ENCODE measurements at places on chromosomes 16 and 17. TPM values are rescaled to one million over a fixed set of nuclear protein-coding genes. Genes with fewer than 3 reads are reported as not detected.

OSGIN1 gene
- 1.1 TPM for total RNA-seq

PRR15L gene
- total RNA-seq: not detected

ZSCAN10 gene
- not detected for total RNA-seq

MMP2 gene
- 1,212 TPM for total RNA-seq

HOXB1 gene
- not detected for total RNA-seq

CDH5 gene
- not detected for total RNA-seq

SCARF1 gene
- total RNA-seq: not detected

- H3K27me3 ChIP-seq: peaks cover 10% of the 10 kb centered on the region
- no peaks in the 10 kb centered on the region for H3K4me1 ChIP-seq
- H3K36me3 ChIP-seq: no peaks in the 10 kb centered on the region
- H3K27ac ChIP-seq: no peak overlapping the region
These were observed 11.0 kb downstream of the GCGR start for GRCh38 chr17:81814748-81815645.

- no peaks in the 10 kb centered on the region for H3K27me3 ChIP-seq
- peaks cover 15% of the 10 kb centered on the region for H3K4me1 ChIP-seq
- DNase-seq: no peak
- H3K27ac ChIP-seq: no peak overlapping the region
These were observed 109.9 kb upstream of the CORO6 start for GRCh38 chr17:29732613-29733012.

GRCh38 chr16:23801378-23801777 is 34.4 kb upstream of the PRKCB start:
- no peaks in the 10 kb centered on the region for H3K4me1 ChIP-seq
- no peak overlapping the region for H3K4me3 ChIP-seq
- no peaks in the 10 kb centered on the region for H3K36me3 ChIP-seq
- peak; percentile 82 for DNase-seq

- no peak overlapping the region for H3K4me3 ChIP-seq
- H3K27me3 ChIP-seq: no peaks in the 10 kb centered on the region
- no peaks in the 10 kb centered on the region for H3K36me3 ChIP-seq
These were observed 12.5 kb downstream of the COTL1 start for GRCh38 chr16:84605339-84605848.

DNA sequence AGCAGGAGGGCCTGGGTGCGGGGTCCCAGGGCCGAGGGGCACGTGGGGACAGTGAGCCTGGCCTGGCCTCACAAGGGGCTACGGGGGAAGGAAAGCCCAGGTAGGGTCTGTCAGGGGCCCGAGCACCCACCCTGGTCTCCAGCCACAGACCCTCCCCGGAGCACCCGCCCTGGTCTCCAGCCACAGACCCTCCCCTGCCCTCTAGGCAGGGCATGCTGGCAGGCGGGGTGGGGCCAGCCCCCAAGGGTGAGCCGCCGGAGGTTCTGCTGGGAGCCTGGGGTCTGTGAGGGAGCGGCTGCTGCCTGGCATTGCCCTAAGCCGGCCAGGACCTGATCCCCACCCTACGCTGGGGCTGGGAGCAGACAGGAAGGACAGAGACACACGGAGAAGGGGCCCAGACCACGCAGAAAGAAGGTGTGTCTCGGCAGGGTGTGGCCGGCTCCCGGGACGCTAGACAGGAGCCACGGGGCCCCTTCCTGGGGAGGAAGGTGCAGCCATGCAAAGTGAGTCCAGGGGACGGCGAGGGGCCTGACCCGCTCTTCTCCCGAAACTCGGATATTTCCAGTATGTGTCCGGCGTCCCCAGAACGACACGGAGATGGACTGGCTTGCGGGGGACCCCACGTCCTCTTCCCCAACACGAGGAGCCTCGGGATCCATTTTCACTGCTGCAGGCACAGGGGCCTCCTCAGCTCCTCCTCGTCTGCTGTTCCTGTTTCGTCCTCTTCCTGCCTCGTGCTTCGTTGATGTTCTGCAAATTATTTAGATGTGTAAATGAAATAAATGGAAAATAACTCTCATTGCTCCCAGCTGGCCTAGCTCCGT is 15.5 kb downstream of the UTS2R start:
- no peak overlapping the region for H3K4me3 ChIP-seq
- H3K36me3 ChIP-seq: no peaks in the 10 kb centered on the region
- H3K27me3 ChIP-seq: peaks cover 12% of the 10 kb centered on the region
- H3K4me1 ChIP-seq: no peaks in the 10 kb centered on the region
- no peak overlapping the region for H3K27ac ChIP-seq

GRCh38 chr16:1963806-1964505 is 670 bp downstream of the RPS2 start:
- H3K27ac ChIP-seq: peak overlapping the region; percentile 91
- H3K4me3 ChIP-seq: peak overlapping the region; percentile 93
- peaks cover 24% of the 10 kb centered on the region for H3K36me3 ChIP-seq
- peak; percentile 58 for DNase-seq
- H3K4me1 ChIP-seq: peaks cover 6% of the 10 kb centered on the region

GRCh38 chr16:68590201-68590994 is 51.3 kb downstream of the ZFP90 start:
- peak; percentile 82 for DNase-seq
- no peaks in the 10 kb centered on the region for H3K4me1 ChIP-seq
- no peaks in the 10 kb centered on the region for H3K27me3 ChIP-seq
- no peaks in the 10 kb centered on the region for H3K36me3 ChIP-seq
- no peak overlapping the region for H3K4me3 ChIP-seq

GRCh38 chr17:80793851-80794267 is 197.8 kb upstream of the CHMP6 start:
- H3K4me1 ChIP-seq: peaks cover 50% of the 10 kb centered on the region
- no peak overlapping the region for H3K27ac ChIP-seq

GRCh38 chr17:27776882-27777624 is 23.3 kb downstream of the NOS2 start:
- no peaks in the 10 kb centered on the region for H3K27me3 ChIP-seq
- H3K36me3 ChIP-seq: no peaks in the 10 kb centered on the region
- DNase-seq: no peak
- H3K27ac ChIP-seq: no peak overlapping the region

DNA sequence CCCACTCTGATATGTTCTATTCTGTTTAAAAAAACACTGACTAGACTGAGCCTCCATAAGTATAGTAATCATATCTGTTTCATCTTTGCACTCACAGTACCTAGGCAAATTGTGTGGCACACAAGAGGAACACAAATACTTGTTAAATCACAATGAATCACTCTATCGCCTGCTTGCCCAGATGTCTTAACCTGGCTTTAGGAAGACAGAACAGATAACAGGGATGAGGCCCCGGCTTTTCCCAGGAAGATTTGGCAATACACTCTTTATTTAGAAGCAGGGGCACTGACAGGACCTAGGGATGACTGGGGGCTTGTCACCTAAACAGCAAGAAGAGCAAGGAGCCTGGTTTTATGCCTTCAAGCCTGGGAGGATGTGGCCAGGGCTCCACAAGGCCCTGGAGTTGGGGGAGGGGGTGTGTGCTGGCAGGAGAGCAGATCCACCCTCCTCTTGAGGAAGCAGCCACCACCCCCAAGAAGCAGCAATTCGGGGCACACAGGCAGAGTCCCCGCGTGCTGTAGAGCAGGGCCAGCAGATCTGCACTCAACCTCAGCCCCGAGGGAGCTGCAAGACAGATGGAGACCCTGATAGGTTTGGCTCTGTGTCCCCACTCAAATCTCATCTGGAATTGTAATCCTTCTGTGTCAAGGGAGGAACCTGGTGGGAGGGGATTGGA is 41.0 kb upstream of the KSR1 start:
- no peak overlapping the region for H3K27ac ChIP-seq
- no peaks in the 10 kb centered on the region for H3K4me1 ChIP-seq
- H3K36me3 ChIP-seq: no peaks in the 10 kb centered on the region
- no peak for DNase-seq

DNA sequence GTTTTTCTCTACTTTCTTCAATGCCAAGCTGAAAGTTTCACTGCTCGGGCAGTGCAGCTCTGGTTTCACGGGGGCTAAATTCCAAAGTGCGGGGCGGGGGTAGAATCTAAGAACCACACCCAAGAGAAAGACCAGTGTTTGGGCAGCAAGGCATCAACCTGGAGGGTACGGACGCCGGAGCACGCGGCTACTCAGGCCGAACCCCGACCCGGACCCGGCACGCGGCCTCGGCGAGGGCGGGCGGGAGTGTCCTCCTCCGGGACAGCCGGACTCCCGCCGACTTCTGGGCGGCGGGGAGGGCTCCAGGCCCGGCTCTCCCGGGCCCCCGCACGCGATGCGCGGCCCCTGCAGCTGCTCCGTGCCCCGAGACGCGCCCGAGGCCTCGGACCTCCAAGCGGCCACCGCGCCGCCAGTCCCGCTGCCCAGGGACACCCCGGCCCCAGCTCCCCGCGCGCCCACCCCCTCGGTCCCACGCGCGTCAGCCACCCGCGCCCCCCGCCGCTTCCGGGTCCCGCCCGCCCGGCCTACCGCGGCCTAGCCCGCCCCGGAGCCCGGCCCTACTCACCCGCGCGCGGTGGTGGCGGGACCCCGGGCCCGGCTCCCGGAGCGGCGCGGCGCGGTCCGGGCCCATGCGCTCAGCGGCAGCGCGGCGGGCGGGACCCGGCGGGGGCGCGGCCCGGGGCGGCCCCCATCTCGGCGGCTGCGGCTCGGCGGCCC is 561 bp downstream of the AXIN1 start:
- H3K27ac ChIP-seq: no peak overlapping the region
- DNase-seq: peak; percentile 61
- H3K4me1 ChIP-seq: peaks cover 8% of the 10 kb centered on the region
- H3K36me3 ChIP-seq: no peaks in the 10 kb centered on the region
- no peaks in the 10 kb centered on the region for H3K27me3 ChIP-seq

- H3K27me3 ChIP-seq: no peaks in the 10 kb centered on the region
- peaks cover 17% of the 10 kb centered on the region for H3K4me1 ChIP-seq
- H3K27ac ChIP-seq: no peak overlapping the region
- peak; percentile 72 for DNase-seq
- H3K36me3 ChIP-seq: no peaks in the 10 kb centered on the region
- H3K4me3 ChIP-seq: no peak overlapping the region
These were observed 295.3 kb upstream of the PMFBP1 start for GRCh38 chr16:72467157-72467759.

DNA sequence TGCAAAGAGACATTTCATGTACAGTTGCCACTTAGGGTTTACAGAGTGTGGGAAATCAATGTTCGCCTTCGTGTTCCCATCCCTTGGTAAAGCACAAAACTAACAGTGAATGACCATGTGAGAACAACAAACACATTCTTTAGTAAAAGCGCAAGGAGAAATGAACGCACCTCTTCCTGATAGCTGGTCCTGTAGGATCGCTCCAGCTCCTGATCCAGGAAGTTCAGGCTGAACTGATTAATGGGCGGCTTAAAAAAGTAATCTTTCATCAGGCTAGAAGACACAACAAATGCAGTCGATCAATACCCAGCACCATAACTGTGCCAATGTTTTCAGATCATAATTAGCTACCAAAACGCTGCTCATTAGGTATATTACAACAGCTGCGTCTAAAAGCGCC is 108.3 kb upstream of the CREBBP start:
- H3K4me1 ChIP-seq: no peaks in the 10 kb centered on the region
- no peak overlapping the region for H3K4me3 ChIP-seq
- no peak for DNase-seq
- no peaks in the 10 kb centered on the region for H3K27me3 ChIP-seq
- no peak overlapping the region for H3K27ac ChIP-seq

DNA sequence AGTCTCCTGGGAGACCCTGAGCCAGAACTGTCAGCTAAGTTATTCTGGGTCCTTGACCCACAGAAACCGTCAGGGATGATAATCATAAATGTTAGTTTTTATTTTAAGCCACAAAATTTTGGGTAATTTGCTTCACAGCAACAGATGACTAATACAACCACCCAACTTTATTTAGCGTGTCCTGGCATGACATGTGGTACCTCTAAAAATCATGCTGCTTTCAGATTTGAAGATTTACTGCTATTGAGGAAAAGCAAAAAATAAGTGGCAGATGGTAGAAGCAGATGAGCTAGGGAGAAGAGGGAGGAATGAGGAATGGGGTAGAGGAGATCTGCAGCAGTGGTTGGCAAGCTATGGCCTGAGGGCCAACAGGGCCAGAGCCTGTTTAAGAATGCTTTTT is 90.4 kb downstream of the TMEM100 start:
- H3K27ac ChIP-seq: no peak overlapping the region
- no peaks in the 10 kb centered on the region for H3K36me3 ChIP-seq
- no peak for DNase-seq
- no peaks in the 10 kb centered on the region for H3K4me1 ChIP-seq
- H3K27me3 ChIP-seq: peaks cover 4% of the 10 kb centered on the region
- H3K4me3 ChIP-seq: no peak overlapping the region

DNA sequence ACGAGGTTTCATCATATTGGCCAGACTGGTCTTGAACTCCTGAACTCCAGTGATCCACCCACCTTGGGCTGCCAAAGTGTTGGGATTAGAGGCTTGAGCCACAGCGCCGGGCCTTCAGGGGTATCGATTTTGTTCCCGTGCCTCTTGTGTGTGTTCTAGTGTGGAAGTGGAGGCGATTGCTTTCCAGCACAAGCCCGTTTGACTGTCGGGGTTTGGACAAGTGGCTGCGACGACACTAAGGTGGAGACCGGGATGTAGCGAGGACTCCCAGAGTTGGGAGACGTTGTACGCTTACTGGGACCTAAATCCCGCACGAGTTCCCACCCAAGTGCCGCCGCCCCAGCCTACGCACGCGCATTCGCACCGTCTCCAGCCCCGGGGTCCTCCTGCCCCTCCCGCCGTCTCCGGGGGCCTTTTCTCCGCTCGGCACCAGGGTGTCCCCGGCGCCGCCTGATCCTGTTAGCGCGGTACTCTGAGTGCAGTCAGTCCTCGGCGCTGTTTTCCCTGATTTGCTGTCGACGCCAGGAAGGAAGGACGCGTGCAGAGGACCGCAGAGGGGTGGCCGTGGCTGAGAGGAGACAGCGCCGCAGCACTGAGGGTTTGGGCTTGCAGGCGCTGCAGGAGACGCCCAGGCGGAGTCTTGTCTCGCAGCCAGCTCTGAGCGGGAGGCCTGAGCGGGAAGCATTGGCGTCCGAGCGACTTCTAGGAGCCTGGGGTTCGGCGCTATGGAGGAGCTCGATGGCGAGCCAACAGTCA is at the start of gene NUP85:
Gene NUP85, plus strand, starts transcription at position 643 of the 756 bp plus-strand sequence. Its CDS starts 83 bp downstream, at position 726.
- H3K36me3 ChIP-seq: peaks cover 8% of the 10 kb centered on the region
- no peaks in the 10 kb centered on the region for H3K27me3 ChIP-seq
- H3K4me1 ChIP-seq: peaks cover 8% of the 10 kb centered on the region
- DNase-seq: peak; percentile 97
